Adipocyte (in vitro differentiated cells): ENCODE measurements at places on chromosomes 1 and 21.

DNA sequence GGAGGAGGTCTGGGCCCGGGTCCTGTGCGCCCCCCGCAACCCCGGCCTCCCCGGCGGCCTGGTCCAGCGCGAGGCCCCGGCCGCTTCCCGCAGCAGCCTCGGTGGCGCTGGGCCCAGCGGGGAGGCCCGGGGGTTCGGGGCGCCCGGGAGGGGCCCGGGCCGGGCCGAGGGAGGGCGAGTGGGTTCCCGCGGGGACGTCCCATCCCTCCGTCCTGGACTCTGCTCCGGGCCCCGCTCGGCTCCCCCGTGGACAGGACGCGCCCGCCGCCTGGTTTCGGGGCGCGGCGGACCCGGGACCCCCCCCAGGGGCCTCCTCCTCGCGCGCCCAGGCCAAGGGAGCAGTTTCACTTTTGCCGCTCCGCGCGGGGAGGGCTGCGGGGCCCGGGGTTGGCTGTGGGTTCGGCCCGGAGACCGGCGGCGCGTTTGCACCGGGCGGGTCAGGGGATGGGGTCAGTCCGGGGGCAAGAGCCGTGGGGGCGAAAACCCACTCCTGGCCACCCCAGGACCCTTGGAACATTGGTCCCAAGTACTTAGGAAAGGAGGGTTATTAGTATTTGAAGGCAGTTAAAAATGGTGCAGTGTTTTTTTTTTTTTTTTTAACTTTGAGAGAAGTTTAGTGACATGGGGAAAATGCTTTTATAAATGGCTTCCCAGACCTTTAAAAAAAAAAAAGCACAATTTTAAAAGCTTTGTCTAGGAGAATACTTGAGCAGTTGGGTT is 677 bp downstream of the AGPAT3 start:
- DNase-seq = peak; percentile 78

GRCh38 chr1:28135371-28136168 is 40.9 kb downstream of the PTAFR start:
- DNase-seq = no peak

DNA sequence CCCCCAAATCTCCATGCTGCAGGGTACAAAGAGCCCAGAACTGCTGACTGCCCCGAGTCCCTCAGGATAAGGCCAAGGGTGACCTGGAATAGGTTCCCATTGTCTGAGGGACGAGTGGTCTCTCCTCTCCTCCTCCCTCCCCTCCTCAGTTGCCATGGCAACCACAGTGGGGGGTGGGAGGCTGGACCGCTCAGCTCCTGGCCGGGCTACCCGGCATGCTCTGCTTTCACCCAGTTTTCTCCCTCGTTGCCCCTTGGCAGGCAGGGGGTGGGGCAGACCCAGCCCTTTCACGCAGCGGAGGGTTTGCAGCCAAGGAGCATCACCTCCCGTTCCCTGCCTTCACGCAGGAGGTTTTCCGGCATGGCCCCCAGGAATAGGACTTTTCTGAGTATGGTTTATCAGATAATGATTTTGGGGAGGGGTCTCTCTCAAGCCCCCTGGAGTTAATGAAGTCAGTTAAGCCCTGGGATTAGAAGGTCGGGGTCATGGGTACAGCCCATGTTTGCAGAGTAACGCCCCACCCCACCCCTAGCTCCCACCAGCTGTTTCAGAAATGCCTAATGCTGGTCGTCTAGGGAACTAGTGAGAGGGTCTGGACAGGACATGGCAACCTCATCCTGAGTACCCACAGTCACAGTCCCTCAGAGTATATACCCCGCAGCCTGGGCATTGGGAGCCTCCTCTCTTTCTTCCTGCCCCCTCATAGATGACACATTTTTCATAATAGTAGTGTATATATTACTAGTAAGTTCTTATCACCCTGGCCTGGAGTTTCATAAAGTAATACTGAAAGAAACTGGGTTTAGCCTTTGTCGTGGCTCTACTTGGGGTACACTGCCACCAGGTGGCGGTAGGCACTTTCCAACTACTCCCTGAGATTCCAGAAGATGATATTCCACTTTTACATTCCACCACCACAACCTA is 20.7 kb downstream of the C1QB start:
- peak; percentile 69 for DNase-seq

- no peak for DNase-seq
Observed at GRCh38 chr1:53315456-53316423, 12.1 kb downstream of the LRP8 start.

GRCh38 chr21:28280611-28281010 is 712.1 kb downstream of the LTN1 start:
- no peak for DNase-seq

DNA sequence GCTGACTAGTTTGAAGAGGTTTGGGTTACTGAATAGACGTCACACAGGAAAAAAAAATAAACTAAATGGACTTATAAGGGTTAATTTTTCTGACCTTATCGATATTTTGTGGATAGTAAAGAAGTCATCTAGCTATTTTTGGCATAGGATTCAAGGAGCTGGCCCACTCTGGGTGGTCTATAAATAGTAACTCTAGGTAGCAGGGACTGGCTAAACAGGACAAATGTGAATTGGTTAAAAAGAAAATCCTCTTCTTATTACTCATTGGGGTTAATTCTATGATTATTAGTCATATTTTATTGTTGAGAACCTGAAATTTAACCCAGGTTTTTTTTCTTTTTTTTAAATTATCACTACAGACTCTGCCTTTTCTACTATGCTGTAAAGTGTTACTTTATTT is 61.7 kb downstream of the ATF6 start:
- no peak for DNase-seq

DNA sequence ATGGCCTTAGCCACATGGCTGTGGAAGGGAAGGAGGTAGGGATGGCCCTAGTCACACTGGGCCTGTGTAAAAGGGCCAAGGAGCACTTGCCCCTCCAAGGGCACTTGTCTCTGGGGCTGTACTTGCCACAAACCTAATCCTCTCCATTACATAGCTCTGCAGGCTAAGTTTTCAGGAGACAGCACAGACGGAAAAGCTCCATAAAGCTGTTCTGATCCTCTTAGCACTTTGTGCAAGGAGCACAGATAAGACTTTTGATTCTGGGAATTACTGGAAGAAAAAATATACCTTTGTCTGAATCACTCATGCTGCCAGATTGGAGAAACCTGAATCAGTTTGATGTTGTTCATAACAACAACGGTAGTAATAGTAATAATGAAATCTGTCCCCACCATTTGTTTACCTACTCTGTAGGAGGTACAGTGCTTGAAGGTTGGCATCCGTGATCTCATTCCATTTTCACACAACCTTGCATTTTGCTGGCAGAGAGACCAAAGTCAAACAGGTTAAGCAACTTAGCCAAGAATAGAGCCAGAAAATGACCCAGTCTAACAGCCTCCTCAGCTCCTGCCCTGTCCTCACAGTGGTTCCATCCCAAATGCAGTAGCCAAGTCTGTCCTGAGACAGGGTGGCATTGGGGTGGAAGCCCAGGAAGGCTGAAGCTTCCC is 207.1 kb downstream of the ROR1 start:
- no peak for DNase-seq

DNA sequence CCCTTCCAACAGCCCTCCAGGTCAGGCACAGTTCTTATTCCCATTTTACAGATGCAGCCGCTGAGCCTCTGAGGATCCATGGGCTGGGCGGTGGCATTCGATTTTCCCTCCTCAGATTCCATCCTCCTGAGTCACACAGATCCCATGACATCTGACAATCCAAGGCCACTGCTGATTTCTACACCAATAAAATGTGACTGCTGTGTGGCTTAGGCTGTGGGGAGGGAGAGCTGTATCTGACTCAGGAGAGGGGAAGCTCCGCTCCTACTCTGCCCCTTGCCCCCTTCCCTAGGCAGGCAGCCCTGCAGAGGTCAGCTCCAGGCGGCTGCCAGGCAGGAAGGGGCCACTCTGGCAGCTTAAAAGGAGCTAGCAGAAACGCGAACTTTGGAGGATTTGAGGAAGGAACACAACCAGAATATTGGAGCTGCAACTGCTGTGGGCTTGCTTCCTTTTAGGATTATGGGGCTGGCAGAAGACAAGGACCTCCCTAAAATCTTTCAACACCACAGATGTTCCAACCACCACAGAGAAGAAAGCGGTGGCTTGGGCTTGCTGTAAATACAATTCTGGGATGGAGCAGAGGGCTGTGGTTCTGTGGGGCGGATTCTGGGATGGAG is 50.0 kb downstream of the MRPL37 start:
- peak; percentile 53 for DNase-seq

- no peak for DNase-seq
Observed at GRCh38 chr1:37012226-37012625, 22.1 kb downstream of the GRIK3 start.

GRCh38 chr21:26445440-26445839 is 127.6 kb downstream of the CYYR1 start:
- peak; percentile 73 for DNase-seq

- DNase-seq = no peak
Observed at GRCh38 chr1:109917051-109917767, 6.6 kb downstream of the CSF1 start.

DNA sequence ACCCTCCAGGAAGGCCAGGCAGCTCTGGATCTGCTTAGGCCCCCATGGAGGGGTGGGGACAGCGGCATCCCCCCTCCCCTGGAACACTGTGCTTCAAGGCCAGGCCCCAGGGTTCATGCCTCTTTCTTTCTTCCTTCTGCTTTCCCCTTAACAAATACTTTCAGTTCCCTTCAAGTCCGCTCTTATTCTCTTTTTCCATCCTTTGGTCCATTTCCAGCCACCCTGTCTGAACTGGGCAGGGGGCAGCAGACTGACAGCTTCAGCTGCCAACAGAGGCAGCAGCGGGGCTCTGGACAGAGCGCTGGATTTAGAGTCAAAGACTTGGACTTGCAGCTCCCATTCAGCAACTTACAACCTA is 1.1 kb upstream of the CD244 start:
- DNase-seq = no peak

GRCh38 chr1:2644171-2644570 is 11.4 kb upstream of the MMEL1 start:
- no peak for DNase-seq

DNA sequence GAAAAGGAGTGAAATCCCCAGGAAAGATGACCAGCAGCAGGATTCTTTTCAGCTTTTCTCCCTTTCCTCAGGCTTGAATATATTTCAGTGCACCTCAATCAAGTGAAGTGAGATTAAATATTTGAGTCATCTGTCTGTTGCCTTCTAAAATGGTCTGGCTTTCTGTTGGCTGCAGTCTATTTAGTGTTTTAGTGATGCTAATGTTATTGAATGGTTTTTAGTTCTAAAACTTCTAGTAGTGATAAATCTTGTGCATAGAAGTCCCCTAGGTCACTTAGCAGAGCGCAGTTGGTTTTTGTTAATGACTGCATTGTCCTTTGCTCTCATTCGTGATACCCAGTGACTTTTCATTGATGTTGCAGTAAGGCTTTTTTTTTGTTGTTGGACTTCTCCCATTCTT is 53.5 kb downstream of the ITSN1 start:
- no peak for DNase-seq

DNA sequence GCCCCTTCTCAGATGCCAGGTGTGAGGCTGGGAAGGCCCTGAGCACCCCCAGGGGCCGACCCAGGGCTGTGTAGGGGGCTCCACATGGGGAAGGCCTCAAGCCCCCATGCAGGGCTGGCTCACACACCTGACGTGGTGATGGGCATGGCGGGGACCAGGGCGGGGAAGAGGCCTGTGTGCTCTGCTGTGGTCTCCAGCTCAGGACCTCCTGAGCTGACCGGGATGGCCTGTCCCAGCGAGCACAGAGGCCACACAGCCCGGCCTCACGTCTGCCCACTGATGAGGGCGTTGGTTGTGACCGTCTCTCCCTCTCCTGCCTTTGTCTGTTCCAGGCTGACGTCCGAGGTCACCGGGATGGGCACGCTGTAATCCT is 40.2 kb upstream of the COL6A1 start:
- DNase-seq = no peak

- no peak for DNase-seq
Observed at GRCh38 chr21:15986277-15986676, 256.5 kb downstream of the USP25 start.

- no peak for DNase-seq
Observed at GRCh38 chr21:17796503-17796902, 22.7 kb downstream of the C21orf91 start.

- no peak for DNase-seq
Observed at GRCh38 chr1:156848461-156849150, 10.3 kb downstream of the INSRR start.

DNA sequence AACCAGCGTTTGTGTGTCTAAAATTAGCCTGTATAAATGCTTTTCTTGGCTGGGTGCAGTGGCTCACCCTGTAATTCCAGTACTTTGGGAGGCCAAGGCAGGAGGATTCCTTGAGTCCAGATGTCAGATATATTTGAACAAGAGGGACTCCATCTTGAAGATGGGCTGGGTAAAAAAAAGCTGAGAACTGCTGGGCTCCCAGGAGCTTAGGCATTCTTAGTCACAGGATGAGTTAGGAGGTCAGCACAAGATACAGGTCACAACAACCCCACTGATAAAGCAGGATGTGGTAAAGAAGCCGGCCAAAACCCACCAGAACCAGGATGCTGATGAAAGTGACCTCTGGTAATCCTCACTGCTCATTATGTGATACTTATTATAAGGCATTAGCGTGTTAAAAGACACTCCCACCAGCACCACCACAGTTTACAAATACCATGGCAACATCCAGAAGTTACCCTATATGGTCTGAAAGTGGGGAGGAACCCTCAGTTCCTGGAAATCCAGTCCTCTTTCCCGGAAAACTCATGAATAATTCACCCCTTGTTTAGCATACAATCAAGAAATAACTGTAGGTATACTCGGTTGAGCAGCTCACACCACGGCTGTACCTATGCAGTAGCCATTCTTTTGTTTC is 36.2 kb upstream of the ZNF496 start:
- no peak for DNase-seq

GRCh38 chr1:2448098-2448445 is 28.0 kb upstream of the PLCH2 start:
- no peak for DNase-seq

DNA sequence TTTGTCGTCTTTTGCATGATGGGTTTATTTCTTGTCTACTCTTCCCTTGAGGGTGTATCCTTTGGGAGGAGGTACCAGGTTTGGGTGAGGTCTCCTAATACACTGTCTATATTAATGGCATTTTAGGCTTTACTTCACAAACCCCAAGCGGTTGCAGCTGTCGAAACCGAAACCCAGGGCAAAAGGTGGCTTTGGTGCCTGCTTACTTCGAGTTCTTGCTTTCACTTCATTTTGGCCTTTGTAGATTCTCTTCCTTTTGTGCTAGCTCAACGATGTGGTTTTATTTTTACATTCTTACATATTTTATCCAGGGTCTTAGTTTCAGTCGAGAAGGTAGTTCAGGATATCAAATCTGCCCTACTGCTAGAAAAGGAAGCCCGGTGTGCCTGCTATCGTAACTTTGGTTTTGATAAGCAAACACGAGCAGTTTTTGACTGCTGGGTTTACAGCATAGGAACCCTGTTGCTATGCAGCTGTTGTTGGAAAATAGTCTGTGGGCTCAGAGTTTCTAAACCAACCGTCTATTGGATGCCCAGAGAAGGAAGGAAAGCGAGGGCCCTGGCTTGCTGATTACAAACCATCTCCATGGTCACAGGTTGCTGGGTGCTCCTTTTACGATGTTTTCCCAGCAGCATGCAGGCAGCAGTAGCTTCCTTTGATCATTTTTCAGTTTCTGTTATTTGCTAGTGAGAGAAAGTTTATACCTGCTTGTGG is 9.8 kb upstream of the TSPAN2 start:
- DNase-seq = no peak

GRCh38 chr1:30051777-30052176 is 671.6 kb downstream of the MATN1 start:
- DNase-seq = no peak

GRCh38 chr1:67072749-67073148 is 18.8 kb upstream of the SLC35D1 start:
- DNase-seq = no peak
